ENCODE measurements at places on chromosomes 7 and 10. TPM values are rescaled to one million over a fixed set of nuclear protein-coding genes. Genes with fewer than 3 reads are reported as not detected.

Gene SLC35G1
- 4.0 TPM for polyA plus RNA-seq

Gene LRRC18
- polyA plus RNA-seq: 0.47 TPM

Gene FXYD4
- not detected for polyA plus RNA-seq

DNA sequence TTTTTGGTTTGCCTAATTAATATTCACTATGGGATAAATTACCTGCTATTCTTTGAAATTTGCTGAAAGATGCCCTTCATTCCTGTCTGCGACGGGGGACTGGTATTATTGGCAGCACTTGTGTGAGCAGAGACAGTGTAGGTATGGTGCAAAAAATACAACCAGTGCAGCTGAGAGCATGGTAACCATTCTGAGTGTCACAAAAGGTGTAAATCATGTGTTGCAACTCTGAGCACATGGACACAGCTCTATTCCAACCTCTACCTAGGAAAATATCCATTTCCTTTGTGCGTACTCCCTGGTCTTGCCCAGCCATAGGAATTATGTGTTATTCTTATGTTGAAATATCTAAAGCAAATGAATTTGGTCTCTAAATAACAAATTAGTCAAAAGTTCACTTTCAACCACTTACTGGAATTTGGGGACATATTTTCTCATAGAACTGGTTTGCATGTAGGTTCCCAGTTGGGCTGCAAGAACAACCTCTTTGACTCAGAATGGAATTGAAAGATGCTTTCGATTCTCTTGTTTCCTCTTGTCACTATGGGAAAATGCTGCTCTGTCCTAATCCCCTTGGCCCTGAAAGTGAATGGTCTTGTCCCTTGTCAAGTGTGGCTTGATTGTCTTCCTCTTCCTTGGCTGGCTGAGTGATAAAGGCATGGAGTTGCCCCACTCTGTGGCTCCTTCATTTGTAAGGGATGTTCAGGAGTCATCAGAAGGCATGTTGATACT is 57.0 kb downstream of the CELF2 start:
- no peak for DNase-seq

GRCh38 chr10:44913350-44914081 is 2.4 kb downstream of the TMEM72 start:
- DNase-seq: no peak

GRCh38 chr7:17946591-17946990 is 6.3 kb upstream of the SNX13 start:
- no peak for DNase-seq

DNA sequence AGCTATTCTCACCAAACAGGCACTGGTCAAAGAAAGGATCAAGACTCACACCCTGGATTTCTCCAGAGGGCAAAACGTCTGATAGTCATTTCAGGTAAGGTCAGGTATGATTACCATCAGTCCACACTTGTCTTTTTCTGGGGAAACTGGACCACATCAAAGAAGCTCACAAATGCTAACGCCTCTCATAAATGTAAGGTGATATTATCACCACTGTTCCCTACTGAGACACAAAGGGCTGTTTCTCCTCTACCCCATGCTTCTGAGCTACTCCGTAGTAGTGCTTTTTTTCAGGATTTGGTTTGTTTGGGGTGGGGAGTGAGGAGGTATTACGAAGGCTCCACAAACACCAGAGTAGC is 51.6 kb downstream of the CREB3L2 start:
- no peak for DNase-seq

DNA sequence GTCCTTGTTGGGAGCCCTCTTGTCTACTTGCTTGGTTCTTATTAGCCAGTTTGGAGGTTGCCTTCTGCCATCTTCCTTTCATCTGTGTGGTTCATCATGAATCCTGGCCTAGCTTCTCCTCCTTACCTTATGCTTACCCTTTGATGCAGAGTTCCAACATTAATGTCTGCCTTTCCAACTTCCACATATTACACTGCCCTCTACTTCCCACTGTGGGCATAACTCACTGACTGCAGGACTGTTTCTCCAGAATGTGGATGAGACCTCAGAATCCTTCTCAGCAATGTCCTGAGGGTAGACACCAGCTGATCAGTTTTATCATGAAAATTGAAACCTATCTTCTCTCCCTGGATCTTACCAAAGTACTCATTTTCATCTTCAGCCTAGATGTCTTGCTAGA is 491.0 kb downstream of the LRMDA start:
- no peak for DNase-seq

GRCh38 chr7:131145026-131145425 is 182.7 kb upstream of the MKLN1 start:
- no peak for DNase-seq

GRCh38 chr7:92898798-92899197 is 62.4 kb upstream of the CDK6 start:
- no peak for DNase-seq

DNA sequence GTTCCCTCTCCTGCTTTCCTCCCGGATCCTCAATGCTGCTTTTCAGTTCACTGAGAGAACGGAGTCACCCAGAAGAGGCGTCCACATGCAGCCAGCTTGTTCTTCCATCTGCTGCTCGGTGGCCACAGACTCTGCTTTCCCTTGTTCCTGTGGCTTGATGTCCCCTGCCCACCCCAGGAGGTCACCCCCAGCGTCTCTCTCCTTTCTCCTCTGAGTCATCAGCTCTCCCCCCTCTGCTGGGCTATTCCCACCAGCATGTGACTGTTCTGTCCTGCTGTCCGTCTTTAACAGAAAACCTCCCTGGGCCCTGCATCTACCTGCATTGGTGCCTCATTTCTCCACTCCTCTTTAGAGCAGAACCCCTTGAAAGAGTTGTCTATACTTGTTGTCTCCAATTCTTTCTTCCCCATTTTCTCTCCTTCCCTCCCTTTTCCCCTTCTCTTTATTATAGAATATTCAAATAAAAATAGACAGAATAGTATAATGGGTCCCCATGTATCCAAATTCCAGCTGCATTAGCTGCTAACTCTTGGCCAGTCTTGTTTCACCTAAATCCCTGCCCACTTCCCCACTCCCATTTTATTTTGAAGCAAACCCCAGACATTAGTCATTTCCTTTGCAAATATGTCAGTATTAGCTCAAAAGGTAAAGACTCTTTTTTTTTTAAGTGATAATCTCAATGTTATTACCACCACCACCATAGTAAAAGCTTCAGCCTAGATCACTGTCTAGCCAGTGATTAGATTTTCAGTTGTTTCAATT is 4.1 kb downstream of the ZNF282 start:
- no peak for DNase-seq

DNA sequence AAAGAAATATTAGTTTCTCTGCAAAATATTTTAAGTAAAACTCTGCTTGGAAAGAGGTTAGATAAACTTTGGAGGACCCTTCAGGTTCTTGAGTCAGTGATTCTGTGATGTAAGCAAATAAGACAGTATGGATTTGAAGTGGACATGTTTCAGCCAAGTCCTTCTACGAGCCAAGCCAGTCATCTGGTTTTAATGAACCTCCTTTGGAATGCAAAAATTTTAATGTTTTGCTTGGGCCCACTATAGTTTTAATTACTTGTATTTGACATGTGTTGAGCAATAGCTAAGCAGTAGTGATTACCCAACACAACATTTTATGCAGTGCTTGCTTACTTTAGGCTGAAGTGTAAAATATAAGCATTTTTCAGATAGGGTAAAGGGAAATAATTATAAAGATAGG is 296.3 kb upstream of the SEMA3D start:
- DNase-seq: peak; percentile 28

GRCh38 chr10:92691591-92692079 is 1.9 kb downstream of the HHEX start:
- no peak for DNase-seq
